LHCN-M2 (cell line): ENCODE measurements at places on chromosomes 4 and X. TPM values are rescaled to one million over a fixed set of nuclear protein-coding genes. Genes with fewer than 3 reads are reported as not detected.

DNA sequence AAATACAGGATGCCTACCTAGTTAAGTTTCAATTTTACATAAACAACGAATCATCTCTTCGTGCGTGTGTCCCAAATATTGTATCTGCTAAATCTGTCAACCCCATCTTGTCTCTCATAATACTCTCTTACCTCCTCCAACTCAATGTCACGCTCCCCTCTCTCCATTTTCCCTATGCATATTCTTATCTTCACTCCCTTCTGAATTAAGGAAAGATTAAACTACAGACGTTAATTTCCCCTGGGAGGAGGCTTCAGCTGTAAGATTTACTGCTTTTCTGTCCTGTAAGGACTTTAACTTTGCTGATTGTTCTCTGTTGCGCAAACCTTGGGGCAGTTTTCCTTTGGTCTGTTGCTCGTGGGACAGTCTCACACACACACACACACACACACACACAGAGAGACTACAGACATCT lies 455 bp upstream of the ABCB7 start:
- peak; percentile 19 for DNase-seq

- peak; percentile 54 for DNase-seq
Measured at GRCh38 chr4:67122029-67122428, 423.3 kb downstream of the CENPC start.

GRCh38 chr4:73704314-73705055 lies 35.9 kb upstream of the CXCL8 start:
- DNase-seq, result peak; percentile 100

The HSD17B13 gene
- not detected in 2 replicates for total RNA-seq

- DNase-seq, result peak; percentile 92
Measured at GRCh38 chr4:71456841-71457240, 118.0 kb downstream of the SLC4A4 start.

DNA sequence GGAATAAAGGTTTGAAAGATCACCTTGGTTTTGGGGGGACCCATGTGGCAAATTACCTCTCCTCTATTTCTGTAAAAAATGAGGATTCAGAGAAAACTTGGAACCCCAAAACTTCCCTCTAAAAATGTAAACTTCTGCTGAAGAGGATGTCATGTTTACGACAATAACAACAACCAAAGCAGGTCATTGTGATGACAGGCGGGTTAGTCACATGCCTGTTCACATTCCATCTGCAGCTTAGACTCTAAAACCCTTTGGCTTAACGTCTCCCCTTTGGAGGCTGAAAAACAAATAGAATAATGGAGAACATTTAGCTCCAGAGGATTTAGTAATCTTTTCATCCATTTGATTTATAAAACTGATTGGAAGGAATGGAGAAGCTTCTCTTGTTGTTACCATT lies 75.0 kb upstream of the FAM9C start:
- DNase-seq, result peak; percentile 58

DNA sequence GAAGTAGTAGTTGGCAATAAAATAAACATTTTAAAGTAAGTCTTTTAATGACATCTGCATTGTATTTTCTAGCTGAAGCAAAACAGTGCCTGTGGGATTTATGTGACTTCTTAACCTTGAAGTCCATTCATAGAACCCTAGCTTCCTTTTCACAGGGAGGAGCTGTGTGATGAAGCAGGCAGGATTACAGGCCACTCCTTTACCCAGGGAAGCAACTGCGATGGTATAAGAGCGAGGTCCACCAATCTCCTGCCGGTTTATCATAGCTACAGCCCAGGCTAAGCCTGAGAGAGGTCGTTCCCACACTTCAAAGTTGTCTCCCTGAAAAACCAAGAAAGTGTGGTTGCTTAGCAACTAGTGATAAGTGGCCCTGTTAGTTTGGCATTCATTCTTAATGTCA lies 7.0 kb downstream of the RPL36A start:
- DNase-seq, result no peak
